CD4-positive, alpha-beta T cell treated with Interleukin-1 beta for 1 hour (primary cell): ENCODE measurements at places on chromosomes 11 and 22.

DNA sequence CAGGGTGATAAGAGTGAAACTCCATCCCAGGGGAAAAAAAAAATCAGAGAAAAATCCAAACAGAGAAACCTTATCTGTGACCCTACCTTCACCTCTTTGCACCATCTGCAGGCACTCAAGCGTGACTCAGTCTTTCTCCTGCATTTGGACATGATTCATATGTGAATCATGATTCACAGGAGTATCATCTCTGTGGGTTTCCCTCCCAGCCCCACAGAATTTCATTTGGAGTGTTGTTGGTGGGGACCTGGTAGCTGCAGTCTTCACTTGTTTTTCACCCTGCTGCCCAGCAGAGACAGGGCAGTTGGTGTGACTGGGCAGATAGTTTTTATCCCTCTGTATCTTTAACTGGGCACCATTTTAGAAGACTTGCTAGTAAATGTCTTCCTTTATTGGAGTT lies 75.7 kb downstream of the DEPDC5 start:
- no peak for DNase-seq

DNA sequence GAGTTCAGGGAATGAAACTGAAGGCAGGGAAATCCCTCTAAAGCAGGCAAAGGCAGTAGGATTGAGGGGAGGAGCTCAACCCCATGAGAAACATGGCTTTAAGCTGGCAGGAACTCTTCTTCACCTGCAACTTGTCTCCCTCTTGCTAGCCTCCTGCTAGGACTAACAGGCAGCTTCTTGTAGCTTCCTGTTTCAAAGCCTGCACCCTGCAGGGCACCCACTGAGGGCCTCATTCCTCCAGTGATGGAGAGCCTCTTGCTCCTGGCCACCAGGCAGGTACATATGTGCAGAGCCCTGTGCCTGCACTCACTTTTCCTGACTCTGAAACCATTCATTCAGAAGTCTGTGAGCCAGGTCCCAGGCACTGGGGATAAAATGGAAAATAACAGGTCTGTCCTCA lies 137.0 kb downstream of the SERGEF start:
- DNase-seq = no peak

DNA sequence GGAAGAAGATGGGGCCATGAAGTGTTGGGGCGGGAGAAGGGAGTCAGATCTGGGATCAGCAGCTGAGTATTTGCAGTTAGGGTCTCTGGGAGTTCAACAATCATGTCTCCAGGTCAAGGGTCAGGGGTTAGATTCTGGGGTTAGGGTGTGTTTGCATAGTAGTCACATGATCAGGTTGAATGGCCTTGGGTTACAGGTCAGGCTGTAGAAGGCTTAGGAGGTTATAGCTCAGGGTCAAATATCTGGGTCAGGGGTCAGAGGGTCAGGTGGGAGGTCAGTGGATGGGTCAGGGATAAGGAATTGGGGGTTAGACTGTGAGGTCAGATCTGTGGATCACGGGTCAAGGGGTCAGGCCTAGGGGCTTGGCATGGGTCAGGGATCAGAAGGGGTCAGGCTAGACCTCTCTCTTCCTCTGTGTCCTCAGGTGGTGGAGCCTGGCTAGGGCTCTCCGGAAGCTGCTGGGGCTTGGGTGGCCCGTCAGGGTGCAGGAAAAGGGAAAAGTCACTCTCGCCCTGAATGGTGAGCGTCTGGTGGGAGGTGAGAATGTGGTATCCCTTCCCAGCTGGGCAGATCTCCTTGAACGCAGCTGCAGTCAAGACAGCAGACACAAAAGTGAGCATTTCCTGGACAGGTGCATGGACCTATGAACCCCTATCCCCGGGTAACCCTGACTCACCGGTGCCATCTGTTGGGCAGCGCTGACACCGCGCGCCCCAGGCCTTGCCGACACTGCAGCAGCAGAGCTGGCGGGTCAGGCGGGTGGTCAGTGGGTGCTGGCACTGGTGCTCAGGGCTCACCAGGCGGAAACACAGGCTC lies 6.4 kb downstream of the LTBP3 start:
- peak; percentile 72 for DNase-seq

- DNase-seq = no peak
Observed at GRCh38 chr11:68989936-68990606, 9.3 kb upstream of the MRGPRD start.

DNA sequence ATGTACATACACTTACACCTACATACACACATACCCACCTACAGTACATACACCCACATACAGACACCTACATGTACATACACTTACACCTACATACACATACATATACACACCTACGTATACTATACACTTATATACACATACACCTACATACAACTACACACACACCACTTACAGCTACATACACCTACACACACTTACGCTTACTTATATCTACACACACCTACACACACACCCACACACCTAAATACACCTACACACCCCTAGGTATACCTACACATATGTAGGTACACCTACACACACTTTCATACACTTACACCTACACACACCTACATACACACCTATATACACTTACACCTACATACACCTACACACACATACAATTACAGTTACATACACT lies 61.0 kb downstream of the ARHGAP8 start:
- DNase-seq = no peak

DNA sequence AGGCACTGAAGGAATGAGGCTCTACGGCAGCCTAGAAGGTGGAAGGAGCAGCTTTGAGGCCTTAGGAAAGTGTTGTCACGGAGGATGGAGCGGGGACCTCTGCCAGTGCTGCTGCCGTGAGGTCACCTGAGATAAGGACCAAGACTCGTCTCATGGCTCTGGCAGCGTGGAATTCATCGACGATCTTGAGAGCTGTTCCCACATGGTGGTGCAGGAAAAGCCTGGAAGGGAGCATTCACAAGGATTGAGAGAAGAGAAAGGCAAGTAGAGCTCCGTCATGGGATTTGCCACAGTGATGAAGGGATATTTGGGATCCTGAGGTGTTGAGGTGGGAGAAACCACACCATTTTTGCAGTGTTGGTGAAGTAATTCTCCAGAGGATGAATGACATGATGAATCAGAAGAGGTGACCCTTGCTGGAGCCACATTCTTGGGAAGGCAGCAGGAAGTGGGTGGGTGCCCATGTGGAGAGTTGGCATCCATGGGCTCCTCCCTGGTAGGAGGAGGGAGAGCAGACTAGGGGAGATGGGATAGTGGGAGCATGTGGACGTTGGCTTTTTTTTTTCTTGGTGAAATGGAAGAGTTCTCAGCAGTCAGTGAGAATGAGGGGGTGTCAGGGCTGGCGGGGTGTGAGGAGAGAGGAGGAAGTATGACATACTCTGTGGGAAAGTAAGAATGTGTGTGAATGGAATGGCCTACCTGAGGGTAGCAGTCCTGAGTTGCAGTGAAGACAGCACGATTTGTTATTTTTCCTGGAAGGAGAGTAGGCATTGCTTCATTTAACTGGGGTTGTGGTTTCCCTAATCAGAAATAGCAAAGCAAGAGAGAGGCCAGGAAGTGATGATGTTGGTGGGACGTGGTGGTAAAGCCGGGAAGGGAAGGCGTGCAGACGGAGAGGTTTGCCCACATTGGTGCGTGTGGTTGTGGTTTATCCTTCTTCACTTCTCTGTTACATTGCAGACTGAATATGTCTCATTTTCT lies 11.1 kb downstream of the PPP6R3 start:
- DNase-seq = peak; percentile 38

- DNase-seq = no peak
Observed at GRCh38 chr22:37607935-37608476, 628 bp upstream of the GGA1 start.

GRCh38 chr11:119999220-119999619 lies 138.7 kb downstream of the TRIM29 start:
- no peak for DNase-seq

DNA sequence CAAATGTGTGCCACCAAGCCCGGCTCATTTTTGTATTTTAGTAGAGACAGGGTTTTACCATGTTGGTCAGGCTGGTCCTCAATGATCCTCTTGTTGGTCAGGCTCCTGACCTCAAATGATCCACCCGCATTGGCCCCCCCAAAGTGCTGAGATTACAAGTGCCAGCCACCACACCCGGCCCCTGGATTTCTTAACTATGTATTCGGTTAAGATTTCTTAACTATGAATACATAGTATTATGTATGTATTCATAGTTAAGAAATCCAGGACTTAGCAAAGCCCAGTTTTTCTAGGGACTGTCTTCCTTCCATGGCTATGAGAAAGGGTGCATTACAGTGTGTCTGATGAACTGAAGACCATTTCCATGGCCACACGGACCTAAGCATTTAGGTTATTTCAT lies 1.7 kb downstream of the C11orf91 start:
- DNase-seq = no peak

- DNase-seq = no peak
Observed at GRCh38 chr11:122172352-122173073, 56.5 kb upstream of the BLID start.

DNA sequence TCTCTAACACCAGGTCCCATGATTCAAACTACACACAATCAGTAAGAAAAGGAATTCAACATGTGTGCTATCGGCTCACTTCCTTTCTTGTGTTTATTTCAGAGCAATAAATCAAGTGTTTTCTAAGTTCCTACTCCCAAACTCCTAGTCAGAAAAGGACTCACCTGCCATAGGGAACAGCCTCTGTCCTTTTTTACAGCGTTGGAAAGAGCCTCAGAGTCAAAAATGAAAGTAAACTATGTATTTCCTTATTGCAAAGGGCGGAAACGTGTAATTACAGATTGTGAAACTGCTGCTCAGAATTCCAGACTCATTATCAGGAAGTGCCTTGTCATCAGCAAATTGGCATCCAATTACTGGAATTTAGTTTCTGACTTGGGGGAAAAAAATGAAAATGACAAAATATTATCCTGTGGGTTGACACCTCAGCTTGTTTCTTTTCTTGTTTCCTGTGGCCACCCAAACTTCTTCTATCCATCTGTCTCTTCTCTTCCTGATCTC lies at the start of gene CASP4:
CASP4 (minus strand) TSS at position 220 of the 501 bp plus-strand sequence; CDS start at position 171, 49 bp downstream.
- peak; percentile 59 for DNase-seq

GRCh38 chr22:41779929-41780505 lies 20.5 kb upstream of the CCDC134 start:
- no peak for DNase-seq

- no peak for DNase-seq
Observed at GRCh38 chr11:914747-915501, 4.3 kb upstream of the CHID1 start.

GRCh38 chr11:126039485-126040271 lies 23.0 kb downstream of the CDON start:
- DNase-seq = no peak

GRCh38 chr11:8086001-8086479 lies 5.0 kb downstream of the TUB start:
- no peak for DNase-seq

GRCh38 chr11:110297076-110297725 lies 787 bp upstream of the RDX start:
- DNase-seq = no peak

DNA sequence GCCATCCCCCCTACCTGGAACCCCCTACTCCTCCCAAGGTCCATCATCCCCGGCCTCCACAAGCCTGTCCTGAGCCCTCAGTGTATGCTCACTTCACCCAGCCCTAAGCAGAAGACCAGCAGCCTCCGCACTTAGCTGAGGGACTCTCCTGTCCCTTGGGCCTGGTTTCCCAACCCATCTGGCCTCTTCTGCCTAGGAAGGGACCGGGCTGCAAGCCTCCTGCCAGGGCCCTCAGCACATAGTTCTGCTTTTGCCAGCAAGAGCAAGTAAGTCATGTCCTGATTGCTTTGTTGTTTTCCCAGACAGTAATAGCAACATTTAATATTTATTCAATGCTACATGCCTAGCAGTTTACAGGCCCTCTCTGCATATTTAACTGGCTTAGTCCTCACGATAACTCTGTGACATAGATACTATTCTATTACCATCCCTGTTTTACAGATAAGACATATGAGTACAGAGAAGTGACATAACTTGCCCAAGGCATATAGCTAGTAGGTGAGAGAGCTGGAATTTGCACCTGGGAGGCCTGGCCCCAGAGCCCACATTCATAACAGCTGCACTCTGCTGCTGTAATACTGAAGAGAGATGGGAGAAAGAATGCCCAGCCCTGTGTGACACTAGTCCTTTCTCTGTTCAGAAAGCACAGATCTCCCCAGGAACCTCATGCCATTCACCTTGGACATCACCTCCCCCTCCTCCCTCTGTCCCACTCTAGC lies 139.2 kb downstream of the PARVA start:
- DNase-seq = no peak

DNA sequence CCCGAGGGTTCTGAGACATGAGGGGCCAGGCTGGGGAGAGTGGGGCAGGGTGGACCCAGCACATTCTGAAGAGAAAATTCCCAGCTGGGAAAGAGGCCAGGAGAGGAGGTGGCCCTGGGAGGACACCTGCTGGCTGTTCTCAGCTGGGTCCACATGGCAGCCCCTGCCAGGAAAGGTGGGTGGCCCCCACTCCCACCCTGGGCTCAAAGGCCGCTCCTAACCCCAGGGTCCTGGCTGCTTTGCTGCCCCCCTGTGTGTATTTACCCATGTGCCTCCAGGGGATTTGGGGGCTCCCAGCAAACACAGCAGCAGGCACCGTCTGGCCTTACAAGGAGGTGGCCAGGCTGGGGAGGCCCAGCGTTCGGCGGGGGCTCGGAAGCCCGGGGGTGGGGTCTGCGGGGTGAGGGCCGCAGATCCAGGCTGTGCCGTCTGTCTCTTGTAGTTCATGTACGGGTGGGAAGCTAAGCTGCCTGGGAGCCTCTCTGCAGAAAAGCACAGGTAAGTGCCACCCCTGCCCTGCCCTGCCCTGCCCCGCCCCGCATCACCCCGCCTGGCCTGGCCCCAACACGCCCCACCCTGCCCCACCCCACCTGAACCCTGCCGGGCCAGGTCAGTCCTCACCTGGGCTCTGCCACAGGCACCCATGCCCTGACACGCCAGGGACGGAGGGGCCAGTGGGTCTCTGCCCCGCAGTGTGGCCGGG lies 10.6 kb downstream of the MUC5B start:
- no peak for DNase-seq

DNA sequence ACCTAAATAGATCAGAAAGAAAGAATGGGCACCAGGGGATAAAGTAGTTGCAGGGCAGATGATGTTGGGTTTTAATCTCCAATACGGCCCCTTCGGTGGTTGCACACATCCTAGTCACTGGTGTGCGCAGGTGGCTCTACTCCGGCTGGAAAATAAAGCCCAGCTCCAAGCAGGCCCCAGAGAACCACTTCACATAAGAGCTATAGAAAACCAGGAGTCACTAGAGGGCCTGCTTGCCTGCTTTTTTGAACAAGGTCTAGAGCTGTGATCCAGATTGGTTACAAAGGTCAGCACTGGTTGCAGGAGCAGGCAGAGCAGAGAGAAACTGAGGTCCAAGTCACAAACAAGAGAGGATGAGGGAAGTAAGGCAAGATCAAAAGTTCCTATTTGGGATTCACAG lies 41.5 kb upstream of the MS4A8 start:
- no peak for DNase-seq

GRCh38 chr11:36417154-36417553 lies 92.9 kb downstream of the TRAF6 start:
- DNase-seq = peak; percentile 13

- no peak for DNase-seq
Observed at GRCh38 chr11:36098087-36098486, 154.2 kb downstream of the LDLRAD3 start.

- no peak for DNase-seq
Observed at GRCh38 chr11:110098645-110099044, 5.5 kb downstream of the ZC3H12C start.
